ENCODE measurements at places on chromosomes 16 and 17. TPM values are rescaled to one million over a fixed set of nuclear protein-coding genes. Genes with fewer than 3 reads are reported as not detected.

GRCh38 chr17:79017546-79018369 is 6.2 kb upstream of the C1QTNF1 start:
- no peak for DNase-seq

Gene HSD11B2
- 0.84 TPM for polyA plus RNA-seq

GRCh38 chr16:13733561-13733960 is 186.4 kb upstream of the ERCC4 start:
- no peak for DNase-seq

DNA sequence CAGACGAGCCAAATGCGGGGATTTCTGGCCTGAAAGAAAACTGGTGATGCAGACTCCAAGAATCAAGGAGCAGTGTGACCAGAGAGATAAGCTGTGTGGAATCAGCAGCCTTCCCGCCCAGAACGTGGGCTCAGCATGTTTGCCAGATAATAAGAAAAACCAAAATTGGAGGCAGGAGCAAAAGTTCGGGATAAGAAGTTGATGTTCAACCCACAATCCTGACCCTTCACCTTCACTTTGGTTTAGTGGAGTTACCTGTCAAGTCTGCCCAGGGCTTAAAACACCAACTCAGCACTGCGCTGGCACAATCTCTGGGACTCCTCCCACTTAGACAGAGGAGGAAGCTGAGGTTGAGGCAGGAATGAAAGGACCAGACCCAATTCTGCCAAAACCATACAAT is 3.1 kb downstream of the SLC43A2 start:
- DNase-seq: no peak

- no peak for DNase-seq
Observed at GRCh38 chr17:63258785-63259184, 187.3 kb downstream of the CYB561 start.

GRCh38 chr17:34620458-34620857 is 41.1 kb downstream of the TMEM132E start:
- DNase-seq: no peak
